ENCODE measurements at places on chromosomes 3 and 15. TPM values are rescaled to one million over a fixed set of nuclear protein-coding genes. Genes with fewer than 3 reads are reported as not detected.

- DNase-seq, result no peak
Observed at GRCh38 chr15:74171965-74172541, 1.5 kb upstream of the ISLR start.

GRCh38 chr3:48199117-48199516 lies 10.9 kb upstream of the CDC25A start:
- DNase-seq, result no peak

DNA sequence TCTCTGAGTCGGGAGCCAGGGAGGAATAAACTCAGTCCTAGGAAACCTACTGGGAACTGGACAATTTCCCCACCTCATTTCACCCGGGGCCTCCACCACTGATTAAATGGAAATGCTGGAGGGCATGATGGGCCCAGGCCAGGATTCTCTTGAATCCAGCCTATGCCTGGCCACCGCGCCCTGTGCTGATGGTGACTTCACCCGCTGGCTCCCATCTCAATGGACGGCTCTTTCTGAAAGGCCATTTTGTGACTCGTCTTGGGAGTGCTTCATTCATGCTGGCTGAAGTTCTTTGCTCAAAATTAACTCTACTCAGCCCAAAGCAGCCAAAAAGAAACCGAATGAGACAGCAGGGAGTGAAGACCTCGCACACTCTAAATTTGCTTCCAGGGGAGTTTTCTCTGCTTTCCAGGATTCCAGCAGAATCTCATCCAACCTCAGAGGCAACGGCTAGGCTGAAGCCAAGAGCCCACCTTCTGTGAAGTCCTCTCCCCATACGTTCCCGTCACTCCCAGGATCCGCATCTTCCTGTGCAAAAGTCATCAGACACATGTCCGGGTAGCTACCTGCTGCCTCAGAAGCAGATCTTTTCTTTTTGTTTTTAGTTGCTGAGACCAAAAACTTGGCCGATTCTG lies 266.0 kb upstream of the ICE2 start:
- no peak for DNase-seq

- no peak for DNase-seq
Observed at GRCh38 chr3:139297588-139298311, 46.1 kb upstream of the MRPS22 start.

DNA sequence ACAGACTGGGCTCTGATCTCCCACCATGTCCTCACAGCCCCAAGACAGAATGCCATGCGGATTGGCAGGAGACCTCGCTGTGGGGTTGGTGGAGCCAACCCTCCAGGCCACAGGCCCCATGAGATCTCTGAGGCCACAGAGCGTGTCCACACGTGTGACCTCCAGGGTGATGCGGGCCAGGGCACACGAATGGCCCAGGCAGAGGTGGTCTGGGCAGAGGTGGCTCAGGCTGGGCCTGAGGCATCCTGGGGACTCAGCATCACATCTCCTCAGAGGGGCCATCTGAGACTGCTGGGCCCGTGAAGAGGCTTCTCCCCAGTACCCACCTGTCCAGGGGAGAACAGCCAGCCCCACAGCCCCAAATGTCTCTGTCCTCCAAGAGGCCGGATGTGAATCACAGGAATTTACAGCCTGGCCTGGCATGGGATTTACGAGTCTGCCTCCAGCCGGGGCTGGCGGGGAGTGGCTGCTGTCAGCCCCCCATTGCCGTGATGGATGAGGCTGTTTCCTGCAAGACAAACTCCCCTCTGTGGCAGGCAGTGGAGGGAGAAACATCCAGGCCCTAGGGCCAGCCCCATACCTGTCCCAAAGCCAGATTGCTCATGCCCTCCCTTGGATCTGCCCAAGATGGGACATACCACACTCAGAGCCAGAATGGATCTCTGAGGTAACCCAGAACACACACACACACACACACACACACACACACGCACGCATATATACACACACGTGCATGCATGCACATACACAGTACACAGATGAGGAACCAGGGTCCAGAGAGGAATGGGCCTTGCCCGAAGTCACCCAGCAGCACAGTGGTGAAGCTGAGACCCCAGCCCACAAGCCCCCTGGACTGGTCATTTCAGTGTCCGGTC lies 208.3 kb downstream of the TBC1D2B start:
- no peak for DNase-seq

- DNase-seq, result no peak
Observed at GRCh38 chr15:39344662-39345141, 236.2 kb upstream of the THBS1 start.

GRCh38 chr3:10614168-10614567 lies 108.8 kb upstream of the ATP2B2 start:
- DNase-seq, result no peak

- no peak for DNase-seq
Observed at GRCh38 chr3:157263027-157263426, 103.1 kb upstream of the CCNL1 start.

- no peak for DNase-seq
Observed at GRCh38 chr15:93250209-93250608, 161.2 kb upstream of the RGMA start.

- no peak for DNase-seq
Observed at GRCh38 chr3:69959581-69959980, 40.0 kb upstream of the SAMMSON start.

- no peak for DNase-seq
Observed at GRCh38 chr15:63146684-63147083, 10.6 kb downstream of the RPS27L start.

DNA sequence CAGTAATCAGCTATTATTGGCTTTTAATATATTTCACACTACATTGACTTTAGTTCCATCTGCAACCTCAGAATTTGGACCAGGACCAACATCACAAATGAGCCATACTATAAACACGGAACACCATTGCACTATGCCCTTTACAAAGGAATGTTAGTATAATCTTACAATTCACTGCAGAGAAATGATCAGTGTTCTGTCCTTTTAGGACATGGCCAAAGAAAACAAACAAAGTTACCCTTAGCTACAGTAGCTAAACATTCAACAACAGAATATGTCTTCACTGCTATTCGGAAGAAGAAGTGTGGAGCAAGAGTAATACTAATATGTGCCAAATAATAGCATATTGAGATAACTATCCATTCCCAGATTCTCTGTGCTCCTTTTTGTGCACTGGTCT lies 90.4 kb downstream of the NAALADL2 start:
- peak; percentile 21 for DNase-seq

DNA sequence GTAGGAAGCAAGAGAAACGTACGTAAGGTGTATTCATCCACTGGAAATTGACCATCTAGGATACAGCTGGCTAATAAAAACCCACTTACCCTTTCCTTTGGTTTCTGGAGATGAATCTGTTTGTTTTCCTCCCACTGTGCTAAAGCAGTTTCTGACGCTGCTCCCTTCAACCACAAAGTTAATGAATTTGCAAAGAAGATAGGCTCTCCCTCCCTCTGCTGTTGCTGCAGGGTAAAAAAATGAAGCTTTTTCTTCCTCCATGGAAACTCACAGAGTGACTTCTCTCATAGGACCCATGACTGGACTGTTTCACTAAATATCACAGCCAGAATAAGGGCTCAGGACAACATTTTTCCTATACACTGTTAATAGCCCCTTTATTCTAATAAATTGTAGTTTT lies 172.1 kb upstream of the LRRN1 start:
- DNase-seq, result no peak

- DNase-seq, result no peak
Observed at GRCh38 chr15:55026381-55026780, 170.4 kb downstream of the RSL24D1 start.

GRCh38 chr3:66450390-66451022 lies 50.3 kb downstream of the LRIG1 start:
- DNase-seq, result no peak

DNA sequence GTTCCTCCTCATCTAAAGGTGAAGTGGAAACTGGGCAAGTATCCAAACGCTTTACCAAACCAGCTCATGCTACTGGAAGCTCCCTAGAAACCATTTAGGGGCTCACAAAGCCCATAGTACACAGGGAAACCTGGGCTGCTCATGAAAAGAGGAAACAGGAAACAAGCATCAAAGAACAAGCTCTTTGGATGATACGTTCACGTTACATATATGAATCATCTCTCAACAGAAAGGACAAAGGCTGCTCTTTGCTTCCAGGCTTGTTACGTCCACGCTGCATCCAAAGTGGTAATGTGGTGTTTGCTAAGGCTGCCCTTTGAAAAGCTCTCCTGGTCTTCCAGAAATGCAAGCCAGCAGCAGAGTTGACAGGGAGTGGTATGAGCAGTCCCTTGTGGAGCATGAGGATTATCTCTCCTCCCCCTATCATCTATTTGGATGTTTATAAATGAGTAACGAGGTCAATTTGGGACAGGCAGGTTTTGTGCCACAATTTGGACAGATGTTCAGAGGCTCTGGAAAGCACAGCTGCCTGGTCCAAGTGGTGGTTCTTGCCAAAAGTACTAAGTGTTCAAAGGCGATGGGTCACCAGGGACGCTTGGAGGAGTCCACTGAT lies 98.0 kb upstream of the RORA start:
- no peak for DNase-seq

DNA sequence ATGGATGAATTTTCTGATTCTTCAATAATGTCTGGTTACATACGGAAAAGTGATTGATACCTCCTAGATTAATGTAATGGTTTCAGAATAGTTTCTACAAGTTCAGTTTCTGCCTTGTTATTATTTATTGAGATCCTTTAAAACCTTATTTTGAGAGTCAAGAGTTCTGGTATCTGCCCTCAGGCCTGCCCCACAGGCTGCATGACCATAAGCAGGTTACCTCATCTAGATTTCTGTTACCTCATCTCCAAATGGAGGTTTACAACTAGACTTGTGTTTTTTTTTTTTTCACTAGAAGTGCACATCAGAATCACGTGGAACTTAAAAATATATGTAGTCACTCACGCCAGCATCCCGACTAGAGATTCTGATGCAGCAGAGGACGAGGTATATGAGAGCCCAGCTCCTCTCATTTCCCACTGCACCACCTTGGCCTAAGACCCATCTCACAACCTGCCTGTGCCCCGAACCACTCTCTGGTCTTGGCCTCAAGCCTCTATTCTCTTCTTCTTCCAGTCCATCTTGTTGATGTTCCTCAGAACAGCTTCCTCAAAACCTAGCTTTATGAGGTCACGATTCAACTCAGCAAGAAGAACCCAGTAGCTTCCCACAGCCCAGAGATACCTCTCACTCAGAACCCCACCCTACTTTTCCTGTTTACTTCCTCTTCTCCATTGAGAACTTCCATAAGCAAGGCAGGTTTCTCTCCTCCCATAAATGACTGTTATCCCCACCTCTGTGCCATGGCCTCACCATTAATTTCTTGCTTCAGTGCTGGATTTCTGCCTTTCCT lies 353.4 kb downstream of the CHST2 start:
- DNase-seq, result no peak

DNA sequence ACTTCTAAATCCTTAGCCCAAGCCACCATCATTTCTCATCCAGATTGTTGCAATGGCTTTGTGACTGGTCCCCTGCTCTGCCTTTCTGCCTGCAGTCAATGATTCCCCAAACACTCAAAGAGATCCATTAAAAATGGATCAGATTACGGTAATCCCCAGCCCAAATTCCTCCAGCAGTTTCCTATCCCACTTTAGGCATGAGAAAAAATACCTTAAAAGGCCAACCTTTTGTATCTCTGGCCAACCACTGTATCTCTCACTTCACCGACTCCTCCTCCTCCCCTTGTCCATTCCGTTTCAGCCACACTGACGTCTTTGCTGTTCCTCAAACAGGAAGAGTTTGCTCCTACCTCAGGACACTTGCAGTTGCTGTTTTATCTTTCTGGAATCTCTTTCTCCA lies 20.9 kb upstream of the IL1RAP start:
- no peak for DNase-seq

DNA sequence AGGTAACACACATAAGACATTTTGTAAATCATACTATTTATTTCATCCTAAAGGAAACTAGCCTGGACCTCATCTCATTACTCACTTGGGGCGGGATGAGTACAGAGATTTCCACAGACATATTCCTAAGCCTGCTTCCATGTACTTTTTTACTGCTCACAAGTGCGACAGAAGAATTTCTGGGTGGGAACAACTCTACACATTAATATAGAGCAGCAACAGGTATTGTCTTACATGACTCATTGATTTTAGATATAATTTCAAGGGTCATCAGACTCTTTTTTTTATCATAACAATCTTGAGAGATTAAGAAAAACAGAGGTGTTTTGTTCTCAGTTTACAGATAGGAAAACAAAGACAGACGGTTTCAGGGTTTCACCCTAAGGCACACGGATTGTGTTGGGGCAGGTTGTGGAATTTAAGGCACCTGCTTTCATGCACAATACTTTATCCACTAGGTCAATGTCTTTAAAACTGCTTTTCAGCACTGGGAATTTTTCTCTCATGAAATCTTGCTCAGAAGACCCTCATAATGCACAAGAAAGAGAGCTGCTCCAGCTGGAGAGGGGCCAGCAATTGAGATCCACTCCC lies 186.7 kb upstream of the CDIN1 start:
- DNase-seq, result no peak

GRCh38 chr3:55855311-55855710 lies 368.2 kb upstream of the WNT5A start:
- DNase-seq, result no peak

DNA sequence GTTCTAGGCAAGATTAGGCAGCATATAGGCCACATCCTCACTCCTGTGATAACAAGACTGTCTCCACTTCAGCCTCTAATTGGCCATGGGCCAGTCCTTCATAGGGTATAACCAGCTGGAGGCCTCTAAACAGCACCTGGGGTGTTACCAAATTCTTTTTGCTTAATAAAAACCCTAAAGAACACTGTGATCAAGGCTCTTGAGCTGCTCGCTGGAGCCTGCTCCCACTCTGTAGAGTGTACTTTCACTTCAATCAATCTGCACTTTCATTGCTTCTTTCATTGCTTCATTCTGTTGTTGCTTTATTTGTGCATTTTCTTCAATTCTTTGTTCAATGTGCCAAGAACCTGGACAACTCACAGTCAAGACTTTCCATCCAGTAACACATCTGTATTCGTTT lies 36.2 kb upstream of the TOPBP1 start:
- no peak for DNase-seq

DNA sequence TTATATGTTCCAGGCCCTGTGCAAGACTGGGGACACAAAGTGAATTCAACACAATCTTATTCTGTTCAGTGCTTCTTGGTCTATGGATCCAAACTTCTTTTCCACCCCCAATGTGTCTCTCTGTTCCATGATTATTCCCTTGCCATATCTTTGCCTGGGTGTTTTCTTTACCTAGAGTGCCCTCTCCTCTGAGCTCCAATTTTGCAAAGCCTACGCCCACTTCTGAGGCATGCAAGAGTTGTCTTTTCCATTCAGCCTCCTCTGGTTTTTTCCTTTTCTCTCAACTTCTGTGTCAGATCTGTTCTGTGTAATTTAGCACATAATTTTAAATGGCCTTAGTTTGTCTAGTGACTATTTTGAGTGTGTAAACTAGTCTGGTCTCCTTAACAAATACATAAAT lies 72.8 kb upstream of the PLCL2 start:
- DNase-seq, result no peak

CDC25A gene
- 3.6 TPM for total RNA-seq

BTLA gene
- not detected for total RNA-seq

RYK gene
- total RNA-seq, result 57.6 TPM

PEX5L gene
- total RNA-seq, result 0.07 TPM

FOXL2 gene
- total RNA-seq, result 0.68 TPM

AQP9 gene
- total RNA-seq, result 0.75 TPM

ITIH1 gene
- total RNA-seq, result not detected

PGBD4 gene
- 0.96 TPM for total RNA-seq

SNRPN gene
- total RNA-seq, result 201 TPM

FNDC3B gene
- 71.3 TPM for total RNA-seq

Measured in kidney epithelial cell (primary cell).